ENCODE measurements at places on chromosomes 5 and 9. TPM values are rescaled to one million over a fixed set of nuclear protein-coding genes. Genes with fewer than 3 reads are reported as not detected.

DNA sequence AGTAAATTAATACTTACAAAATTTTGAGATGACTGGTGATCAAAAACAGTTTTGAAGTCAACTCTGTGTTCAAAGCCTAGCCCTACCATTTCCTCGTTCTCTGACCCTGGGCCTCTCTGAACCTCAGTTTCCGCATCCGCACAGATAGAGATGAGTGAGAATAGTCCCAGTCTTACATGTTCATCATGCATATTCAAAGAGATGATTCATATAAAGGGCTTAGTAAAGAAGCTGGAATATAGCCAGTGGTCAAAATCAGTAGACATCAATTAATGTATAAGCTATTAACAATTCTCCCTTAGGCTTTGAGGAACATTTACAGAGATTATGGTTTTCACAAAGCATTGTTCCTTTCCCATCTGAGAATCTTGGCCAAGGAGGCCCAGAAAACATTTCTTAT, 250.6 kb downstream of the SPOCK1 start:
- DNase-seq: no peak

DNA sequence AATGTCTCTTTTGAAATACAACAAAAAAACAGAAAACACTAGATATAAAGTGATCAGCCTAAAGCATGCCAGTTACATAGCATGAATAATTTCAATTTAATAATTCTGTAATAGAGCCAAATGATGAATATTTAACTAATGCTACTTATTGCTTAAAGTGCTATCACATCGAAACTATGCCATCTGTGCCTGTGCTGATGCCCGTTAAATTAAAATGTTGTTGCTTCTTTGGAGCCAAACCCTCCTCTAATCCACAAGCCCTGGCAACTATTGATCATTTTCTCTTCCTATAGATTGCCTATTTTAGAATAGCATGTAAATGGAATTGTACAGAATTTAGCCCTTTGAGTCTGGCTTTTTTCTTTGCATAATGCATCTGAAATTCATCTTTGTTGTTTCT, 356.2 kb downstream of the CHSY3 start:
- no peak for DNase-seq

GRCh38 chr5:2188137-2188536, 305.4 kb upstream of the IRX4 start:
- DNase-seq: no peak

GRCh38 chr9:7879551-7880245, 80.1 kb upstream of the DMAC1 start:
- no peak for DNase-seq

GRCh38 chr5:173646692-173647091, 30.2 kb upstream of the BOD1 start:
- DNase-seq: no peak

DNA sequence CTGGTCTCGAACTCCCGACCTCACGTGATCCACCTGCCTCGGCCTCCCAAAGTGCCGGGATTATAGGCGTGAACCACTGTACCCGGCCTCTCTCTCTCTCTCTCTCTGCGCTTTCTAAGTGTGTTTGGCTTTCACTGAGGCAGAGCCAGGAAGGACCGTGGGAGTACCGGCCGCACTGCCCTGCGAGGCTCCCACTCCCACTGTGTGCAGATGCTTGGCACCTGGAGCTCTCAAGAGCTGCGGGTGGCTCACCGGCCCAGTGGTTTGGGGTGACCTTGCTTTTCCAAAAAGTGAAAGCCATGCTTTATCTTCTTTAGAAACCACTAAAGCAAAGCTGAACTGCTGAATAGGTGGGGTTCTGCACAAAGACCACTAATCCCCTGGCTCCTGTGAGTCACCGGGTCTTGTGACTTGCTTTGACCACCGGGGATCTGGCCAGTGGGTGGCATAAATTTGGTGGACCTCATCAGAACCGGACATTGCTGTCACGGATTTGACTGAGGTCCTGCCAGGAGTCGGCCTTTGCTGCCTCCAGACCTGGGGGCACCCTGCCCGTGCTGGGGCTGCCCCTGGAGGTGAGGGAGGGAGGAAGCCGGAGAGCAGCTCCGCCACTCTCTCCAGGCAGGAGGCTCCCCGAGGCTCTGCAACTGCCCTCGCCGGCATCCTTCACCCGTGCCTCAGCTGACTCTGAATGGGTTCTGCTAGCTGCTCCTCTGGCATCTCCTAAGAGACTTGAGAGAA, 228.9 kb downstream of the FANCC start:
- peak; percentile 80 for DNase-seq

DNA sequence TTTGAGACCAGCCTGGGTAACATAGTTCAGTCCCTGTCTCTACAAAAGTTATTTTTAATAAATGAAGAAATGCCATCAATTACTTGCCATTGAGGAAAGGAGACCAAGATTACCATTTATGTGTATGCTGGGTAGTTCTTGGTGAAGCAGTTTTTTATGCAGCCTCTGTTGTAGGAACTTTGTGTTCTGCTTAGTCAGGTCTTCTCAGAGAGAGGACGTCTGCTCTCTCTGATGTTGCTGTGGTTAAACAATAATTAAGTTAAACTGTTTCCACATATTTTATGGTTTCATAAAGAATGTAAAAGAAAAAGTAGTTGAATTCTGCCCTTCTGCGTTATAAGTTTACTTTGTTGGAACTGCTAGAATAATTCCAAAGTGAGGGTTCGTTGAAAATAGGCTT, 210.5 kb downstream of the KDM4C start:
- peak; percentile 72 for DNase-seq

DNA sequence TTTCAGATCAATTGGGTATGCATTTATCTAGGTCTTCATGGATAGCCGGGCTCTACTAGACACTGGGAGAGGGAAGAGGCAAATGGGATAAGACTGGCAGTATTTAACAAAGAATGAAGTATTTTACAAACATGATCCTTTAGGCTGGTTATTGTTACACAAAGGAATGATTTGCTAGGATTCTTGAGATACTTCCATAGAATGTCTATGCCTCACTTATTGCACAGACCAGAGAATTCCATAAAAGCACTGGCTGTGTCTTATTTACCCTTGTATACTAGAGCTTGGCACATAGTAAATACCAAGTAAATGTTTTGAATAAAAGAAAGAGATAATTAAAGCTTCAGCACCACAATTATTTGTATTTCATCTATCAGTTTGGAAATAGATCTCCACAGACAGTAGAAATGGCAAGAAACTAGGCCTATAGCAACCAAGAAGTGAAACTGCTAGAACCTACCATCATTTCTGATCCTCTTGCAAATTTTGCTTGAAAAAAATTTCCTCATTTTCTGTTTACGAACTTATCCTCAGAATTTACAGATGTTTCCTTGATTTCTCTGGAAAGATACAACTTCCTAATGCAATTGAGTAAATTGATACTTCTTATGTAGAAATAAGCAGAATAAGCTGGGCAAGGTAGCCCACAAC, 3.8 kb downstream of the PDCD1LG2 start:
- DNase-seq: no peak

DNA sequence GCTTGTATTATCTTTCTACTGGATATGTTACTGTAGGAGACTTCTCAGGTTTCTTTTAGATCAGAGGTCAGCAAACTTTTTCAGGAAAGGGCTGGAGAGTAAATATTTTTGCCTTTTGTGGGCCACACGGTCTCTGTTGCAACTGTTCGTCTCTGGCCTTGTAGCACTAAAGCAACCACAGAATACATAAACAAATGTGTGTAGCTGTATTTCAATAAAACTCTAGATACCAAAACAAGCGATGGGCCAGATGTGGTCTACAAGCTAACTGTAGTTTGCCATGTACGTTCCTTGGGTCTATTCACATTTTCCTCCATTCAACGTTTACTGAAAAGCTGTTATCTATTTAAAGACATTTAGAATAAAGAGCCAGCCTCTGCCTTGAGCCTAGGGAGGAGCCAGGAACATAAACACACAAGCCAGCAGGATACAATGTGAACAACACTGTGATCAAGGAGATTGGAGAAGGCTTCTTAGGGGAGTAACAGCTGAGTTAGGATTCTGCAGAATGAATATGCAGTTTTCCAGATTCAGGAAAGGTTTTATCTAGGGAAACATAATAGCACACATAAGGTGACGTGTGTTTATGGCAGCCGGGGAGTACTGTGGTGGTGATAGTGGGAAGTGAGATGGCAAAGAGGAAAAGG, 33.0 kb upstream of the HOMER1 start:
- DNase-seq: peak; percentile 94

DNA sequence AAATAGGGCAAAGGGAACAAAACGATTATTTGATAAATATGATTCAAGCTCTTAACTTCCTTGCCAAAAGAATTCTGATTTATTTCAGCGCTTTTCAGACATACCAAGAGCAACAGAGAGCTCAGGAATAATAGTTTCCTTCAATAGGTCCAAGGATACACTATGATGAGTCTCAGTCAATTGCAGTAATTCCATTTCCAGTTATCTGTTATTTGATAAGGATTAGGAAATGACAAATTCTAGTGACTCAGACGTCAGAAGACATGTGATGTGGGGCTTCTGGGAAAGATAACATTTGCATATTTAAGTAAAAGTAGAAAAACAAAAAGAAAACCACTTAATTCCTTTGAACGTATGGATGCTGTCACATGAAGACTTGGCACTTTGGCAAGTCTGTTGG, 1250.8 kb upstream of the CDH18 start:
- no peak for DNase-seq

DNA sequence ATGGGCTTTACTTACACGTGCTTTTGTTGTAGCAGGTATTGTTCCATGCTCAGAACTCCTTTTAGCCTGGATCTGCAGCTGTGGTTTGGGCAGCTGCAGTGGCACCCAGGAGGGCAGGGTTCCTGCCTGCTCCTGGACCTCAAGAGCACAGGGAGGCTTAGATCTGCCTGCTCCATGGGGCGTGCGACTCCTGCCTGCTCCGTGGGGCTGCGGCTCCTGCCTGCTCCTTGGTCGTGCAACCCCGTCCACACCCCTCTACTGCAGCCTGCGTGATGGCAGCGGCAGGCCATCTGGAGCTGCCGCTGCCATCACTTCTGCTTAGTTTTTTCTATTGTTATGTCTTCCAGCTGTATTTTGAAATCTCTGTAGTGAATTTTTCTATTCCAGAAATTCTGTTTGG, 11.7 kb upstream of the UGT3A2 start:
- no peak for DNase-seq

DNA sequence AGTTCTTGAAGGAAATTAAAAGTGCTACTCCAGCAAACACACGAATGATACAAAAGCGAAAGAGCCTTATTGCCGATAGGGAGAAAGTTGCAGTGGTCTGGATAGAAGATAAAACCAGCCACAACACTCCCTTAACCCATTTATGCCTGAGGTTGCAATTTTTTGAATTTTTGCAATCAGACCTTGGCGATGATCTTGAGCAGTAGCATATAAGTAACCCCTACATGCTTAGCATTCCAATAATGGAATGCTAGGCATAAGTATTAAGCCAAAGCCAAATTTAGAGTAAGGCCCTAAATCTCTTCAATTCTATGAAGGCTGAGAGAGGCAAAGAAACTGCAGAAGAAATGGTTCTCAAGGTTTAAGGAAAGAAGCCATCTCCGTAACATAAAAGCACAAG, 153.5 kb downstream of the SLC28A3 start:
- no peak for DNase-seq

DNA sequence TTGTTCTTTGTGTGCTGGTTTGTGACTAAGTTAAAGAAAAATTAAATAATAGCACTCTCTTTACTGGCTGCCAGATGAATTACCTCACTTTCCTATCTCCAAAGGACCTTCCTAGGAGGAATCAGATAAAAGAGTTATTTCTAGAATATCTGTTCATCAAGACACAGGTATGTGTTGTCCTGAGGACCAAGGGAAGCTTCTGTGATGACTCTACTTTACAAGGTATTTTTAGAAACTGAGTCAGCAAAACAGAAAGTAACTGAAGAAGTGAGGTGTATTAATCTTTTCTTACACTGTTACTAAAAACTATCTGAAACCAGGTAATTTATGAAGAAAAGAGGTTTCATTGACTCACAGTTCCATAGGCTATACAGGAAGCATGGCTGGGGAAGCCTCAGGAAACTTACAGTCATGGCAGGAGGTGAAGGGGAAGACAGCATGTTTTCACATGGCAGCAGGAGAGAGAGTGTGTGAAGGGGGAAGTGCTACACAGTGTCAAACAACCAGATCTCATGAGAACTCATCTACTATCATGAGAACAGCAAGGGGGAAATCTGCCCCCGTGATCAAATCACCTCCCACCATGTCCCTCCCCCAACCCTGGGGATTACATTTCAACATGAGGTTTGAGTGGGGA, 189.2 kb upstream of the DMAC1 start:
- no peak for DNase-seq

DNA sequence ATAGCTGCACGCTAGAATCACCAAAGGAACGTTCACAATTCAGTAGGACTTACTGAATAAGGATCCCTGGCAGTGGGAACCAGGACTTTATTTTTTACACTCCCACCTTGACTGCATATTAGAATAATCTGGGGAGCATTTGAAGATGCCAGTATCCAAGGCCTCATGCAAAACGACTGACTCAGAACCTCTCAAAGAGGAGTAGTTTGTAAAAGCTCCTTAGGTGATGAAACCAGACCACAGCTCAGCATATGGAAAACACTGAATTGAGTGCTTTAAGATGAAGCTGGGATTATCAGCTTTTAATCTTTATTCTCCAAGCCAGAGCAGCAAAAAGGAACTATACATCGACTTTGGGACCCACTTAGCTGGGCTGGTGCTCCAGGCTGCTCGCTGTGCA, 288.3 kb downstream of the MLLT3 start:
- DNase-seq: no peak

- DNase-seq: peak; percentile 96
Observed at GRCh38 chr9:129145841-129146292, 32.2 kb downstream of the IER5L start.

DNA sequence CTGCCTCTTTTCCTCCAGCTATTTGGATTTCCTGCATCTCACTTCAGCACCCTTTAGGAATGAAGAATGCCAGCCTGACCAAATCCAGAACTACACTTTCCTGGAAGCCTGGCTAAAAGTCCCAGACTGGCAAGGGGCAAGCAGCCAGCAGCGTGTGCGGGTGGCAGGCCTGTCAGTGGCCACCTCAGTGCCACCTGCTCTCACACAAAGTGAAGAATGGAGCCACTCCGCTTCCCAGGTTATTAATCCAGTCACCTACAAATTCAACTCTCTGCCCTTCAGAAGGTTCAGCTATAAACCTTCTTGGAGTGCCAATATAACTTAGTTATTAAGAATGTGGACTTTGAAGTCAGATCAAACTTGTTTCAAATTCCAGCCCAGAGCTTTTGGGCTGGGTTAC, 6.7 kb upstream of the ALDOB start:
- DNase-seq: no peak

- peak; percentile 56 for DNase-seq
Observed at GRCh38 chr5:35470866-35471265, 146.8 kb upstream of the SPEF2 start.

- DNase-seq: no peak
Observed at GRCh38 chr9:76431601-76432000, 27.4 kb upstream of the GCNT1 start.

- no peak for DNase-seq
Observed at GRCh38 chr9:95901506-95901905, 26.0 kb downstream of the ERCC6L2 start.

- no peak for DNase-seq
Observed at GRCh38 chr5:142078706-142079105, 29.9 kb upstream of the NDFIP1 start.

GRCh38 chr5:129096382-129096991, 1.9 kb downstream of the ISOC1 start:
- no peak for DNase-seq

GRCh38 chr5:95621839-95622629, 2.1 kb downstream of the GPR150 start:
- no peak for DNase-seq

The ORM2 gene
- not detected for total RNA-seq

The SLC45A2 gene
- total RNA-seq: not detected

The POU5F2 gene
- total RNA-seq: 1.3 TPM

The SPATA31D4 gene
- total RNA-seq: not detected

The SPINK13 gene
- total RNA-seq: not detected

The EIF4E1B gene
- total RNA-seq: not detected

The SHB gene
- total RNA-seq: 19.9 TPM

The QRFP gene
- not detected for total RNA-seq

The LCN15 gene
- total RNA-seq: not detected

The NEUROG1 gene
- not detected for total RNA-seq
